ENCODE measurements at places on chromosomes 16 and 17.

DNA sequence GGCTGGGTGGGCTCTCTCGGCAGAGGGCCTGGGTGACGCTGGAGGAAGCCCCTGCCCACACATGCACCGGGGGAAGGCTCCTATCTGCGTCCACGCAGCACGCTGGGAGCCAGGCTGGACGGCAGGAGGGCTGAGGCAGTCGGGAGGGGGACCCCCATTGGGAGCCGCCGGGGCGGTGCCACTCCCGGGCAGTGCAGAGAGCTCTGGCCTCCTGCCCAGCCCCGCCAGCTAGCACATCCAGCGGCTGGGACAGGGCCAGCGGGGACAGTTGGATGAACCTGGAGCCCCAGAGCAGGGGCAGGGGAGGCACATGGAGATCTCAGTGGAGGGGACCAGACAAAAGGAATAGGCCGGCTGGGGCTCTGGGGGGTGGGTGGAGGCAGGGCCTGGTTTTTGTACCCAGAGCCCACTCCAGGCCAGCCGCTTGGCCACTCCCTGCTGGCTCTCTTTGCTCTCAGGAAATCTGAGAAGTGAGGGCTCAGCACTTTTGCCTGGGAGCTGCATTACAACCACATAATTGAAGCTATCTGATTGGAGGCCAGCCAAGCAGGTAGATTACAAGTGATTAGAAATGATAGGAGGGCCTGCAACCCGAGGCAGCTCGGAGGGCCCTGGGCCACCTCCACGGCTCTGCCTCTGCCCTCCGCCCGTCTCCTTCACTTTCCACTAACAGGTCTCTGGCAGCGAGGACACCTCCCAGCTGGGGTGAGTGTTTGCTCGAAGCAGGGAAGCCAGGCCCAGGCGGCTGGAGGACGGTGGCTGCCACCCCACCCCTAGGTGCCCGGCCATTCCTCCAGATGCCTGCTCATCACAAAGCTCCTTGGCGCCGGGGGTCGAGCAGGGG lies 40.1 kb downstream of the ENGASE start:
- peak; percentile 16 for DNase-seq

GRCh38 chr16:50446861-50447260 lies 78.1 kb upstream of the BRD7 start:
- DNase-seq: no peak

GRCh38 chr17:73717690-73718089 lies 73.4 kb upstream of the SDK2 start:
- DNase-seq: no peak

DNA sequence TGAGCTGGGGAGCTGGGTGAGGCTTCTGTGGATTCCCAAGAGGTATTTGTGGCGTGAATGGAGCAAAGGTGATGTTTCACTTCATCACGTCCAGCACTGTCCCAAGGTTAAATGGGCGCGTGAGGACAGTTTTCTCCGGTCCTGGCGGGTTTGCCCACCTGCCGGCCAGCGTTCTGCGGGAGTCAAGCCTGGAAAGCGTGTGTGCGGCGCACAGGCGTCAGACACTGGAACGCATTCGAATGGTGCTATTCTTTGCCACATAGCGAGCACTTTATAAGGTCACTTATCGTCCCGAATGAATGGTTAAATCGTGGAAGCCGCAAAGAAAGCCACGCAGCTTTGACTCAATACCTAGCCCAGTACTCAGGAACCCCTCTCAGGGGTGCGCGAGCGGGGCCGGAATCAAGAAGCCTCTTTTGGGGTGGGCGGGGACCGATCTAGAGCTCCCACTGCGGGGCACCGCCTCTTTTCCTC lies 446 bp upstream of the PSMD11 start:
- DNase-seq: no peak

DNA sequence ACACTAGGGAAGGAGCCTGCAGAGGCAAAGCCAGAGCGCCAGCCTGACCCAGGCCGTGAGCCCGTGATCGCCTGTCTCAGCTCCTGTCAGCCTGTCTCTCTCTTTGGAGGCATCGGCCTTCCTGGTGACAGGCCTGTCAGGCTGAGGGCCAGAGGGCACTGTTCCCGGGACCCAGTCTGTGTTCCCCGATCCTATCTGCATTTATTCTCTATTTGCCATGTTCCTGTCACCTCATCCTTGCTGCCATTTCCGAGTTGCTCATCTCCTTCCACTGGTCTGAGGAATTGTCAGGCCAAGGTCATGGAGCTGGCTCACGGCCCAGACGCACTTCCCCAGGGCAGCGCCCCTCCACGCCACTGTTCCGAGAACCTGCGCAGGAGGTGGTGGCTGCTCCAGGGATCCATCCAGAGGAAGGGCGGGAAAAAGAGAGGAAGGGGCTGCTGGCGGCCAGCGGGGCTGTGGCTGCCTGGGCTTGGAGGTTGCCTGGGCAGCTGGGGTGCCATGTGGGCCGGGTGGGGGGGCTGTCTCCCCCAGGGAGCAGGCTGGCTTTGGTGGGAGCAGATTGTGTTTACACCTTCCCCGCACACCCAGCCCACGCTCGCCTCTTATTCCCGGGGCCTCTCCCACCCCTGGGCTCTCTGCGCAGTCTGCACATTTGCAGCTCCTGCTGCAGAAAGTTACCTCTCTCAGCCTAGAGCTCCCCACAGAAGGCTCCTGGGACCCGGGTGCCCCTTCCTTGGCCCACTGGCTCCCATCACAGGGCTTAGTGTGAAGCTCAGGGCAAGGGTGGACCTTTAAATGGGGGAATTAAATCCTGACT lies 4.9 kb downstream of the PRCD start:
- no peak for DNase-seq

- no peak for DNase-seq
Observed at GRCh38 chr16:81448154-81449131, 3.8 kb downstream of the CMIP start.

DNA sequence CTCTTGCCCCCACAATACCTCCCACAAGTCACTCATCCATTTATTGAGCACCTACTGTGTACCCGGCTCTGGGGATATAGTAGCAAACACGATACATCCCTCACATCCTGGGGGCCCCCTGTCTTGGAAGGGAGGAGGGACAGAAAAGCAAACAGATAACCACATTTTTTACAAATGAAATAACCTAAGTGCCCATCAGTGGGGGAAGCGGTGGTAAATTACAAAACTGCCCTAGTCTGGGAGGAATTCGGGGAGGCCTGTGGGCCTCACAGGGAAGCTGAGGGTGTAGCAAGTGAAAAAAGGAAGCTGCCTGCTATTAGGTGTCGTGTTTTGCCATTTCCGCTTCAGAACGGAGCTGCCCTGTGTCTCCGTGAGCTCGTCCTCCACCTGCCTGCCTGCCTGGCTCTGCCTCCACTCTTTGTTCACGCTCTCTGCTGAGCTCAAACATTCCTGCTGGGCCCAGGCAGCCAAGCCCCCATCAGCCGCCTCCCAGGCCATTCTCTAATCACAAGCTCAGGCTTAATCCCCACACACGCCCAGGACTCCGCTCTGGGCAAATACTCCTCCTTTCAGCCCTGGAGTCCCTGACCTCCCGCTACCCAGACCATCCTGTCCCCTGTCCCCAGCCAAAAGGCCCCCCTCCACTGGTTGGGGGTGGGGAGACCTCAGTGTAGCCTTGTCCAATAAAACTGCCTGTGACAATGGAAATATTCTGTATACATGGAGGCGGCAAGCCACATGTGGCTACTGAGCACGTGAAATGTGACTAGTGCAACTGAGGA lies 10.2 kb upstream of the SEC14L5 start:
- DNase-seq: no peak

DNA sequence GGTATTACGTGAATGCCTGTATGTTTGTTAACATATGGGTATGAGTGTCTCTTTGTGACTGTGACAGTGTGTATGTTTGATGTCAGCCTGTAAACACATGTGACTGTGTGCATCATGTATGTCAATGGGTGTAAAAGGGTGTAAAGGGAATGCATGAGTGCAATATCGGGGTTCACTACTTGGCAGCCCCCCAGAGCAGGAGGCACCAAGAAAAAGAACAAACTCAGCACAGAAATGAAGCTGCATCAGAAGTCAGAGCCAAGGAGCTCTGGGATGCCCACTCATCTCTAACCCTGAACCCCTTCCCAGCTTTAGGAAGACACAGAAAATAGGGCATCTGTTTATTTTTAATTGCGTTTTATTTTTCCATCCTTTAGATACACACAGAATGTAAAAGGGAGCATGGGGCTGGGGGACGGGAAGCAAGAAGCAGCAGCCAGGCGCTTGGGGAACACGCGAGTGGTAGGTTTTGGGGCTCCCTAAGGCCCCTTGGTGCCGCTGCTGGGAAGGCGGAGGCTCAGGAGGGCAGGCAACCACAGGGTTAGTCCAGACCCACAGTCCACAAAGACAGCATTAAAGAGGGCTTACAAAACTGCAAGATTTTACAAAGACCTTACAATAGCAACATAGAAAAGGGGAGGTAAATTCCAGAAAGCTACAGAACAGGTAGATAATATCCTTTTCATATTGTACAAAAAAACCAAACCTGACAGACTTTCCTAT lies 2.3 kb upstream of the HOXB6 start:
- no peak for DNase-seq

DNA sequence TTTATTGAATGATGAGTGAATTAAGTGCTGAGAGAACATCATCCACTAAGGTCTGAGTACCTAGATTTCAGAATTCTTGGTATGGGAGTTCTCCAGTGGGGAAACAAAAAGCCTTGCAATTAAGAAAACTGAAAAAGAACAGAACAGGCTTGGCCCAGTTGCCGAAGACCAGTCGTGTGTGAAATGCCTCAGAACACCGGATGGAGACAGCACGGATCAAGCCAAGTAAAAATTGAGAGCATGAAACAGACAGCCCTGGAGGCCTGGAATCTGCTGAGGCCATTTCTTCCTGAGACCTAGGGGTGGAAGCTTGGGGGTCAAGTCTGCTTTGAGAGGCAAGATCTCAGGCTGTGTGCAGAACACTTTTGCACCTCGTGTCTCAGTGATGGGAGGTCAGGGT lies 43.3 kb downstream of the GRIN2A start:
- no peak for DNase-seq

- no peak for DNase-seq
Observed at GRCh38 chr16:89123001-89123830, 29.6 kb downstream of the ACSF3 start.

GRCh38 chr16:75239542-75240122 lies 11.8 kb downstream of the BCAR1 start:
- no peak for DNase-seq

DNA sequence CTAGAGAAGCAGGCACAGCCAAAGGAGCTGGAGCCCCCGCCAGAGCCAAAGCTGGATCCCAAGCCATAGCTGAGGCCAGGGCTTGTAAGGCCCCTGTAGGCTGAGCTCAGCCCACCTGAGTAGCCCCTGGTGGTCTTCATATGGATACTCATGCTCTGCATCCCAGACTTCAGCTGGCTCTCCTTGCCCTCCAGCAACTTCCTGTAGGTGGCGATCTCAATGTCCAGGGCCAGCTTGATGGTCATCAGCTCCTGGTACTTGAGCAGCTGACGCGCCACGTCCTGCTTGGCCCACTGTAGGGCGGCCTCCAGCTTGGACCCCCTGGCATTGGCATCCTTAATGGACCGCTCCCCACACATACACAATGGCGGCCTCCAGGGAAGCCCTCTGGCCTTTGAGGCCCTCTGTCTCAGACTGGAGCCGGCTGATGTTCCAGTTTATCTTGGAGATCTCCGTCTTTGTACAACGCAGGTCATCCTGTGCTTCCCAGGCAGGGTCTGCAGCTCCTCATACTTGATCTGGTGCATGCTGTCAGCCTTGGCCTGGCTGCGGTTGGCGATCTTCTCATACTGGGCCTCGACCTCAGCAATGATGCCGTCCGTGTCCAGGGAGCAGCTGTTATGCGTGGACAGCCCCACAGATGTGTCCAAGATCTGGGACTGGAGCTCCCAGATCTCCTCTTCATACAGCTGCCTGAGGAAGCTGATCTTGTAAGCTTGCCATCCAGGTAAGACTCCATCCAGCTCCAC lies 28.9 kb downstream of the IKZF3 start:
- no peak for DNase-seq

DNA sequence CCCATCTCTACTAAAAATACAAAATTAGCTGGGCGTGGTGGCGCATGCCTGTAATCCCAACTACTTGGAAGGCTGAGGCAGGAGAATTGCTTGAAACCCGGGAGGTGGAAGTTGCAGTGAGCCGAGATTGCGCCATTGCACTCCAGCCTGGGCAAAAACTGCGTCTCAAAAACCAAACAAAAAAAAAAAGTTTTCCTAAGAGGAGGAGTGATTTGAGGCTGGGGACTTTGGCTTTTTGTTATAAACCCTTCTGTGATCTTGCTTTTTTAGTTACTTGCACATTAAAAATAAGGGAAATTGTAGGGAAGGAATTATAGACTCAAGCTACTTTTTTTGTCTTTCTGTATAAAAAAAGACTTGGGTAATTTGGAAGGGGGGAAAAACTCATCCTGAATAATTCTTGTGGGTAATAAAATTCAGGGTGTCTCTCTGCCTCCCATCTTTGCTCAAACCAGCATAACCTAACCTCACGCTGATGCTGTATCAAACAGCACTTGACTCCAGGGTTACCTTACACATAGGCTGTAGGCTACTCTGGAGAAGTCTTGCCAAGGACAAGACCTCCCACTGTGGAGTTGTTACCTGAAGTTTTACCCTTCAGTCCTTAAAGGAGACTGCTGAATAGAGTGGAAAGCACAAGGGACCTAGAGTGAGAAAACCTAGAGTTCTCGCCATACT lies 1.7 kb upstream of the CDR2 start:
- DNase-seq: no peak

- no peak for DNase-seq
Observed at GRCh38 chr16:77424871-77425604, 9.8 kb downstream of the ADAMTS18 start.

DNA sequence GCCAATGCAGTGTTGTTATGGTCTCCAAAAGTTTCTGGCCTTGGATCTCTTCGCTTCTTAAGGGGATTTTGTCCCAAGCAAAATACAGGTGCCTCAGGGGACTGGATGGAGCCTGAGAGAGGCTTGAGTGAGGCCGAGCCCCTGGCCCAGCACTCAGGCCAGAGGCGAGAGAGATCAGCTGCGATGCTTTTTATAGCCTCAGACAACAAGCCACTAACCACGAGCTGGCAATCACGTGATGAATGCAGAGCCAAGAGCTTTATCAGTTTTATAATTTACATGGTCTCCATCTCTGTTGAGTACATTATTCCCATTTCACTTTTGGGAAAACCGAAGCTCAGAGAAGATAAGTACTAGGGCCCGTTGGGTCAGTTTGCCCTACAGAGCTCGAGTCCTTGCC lies 360.0 kb upstream of the CDH5 start:
- DNase-seq: no peak

DNA sequence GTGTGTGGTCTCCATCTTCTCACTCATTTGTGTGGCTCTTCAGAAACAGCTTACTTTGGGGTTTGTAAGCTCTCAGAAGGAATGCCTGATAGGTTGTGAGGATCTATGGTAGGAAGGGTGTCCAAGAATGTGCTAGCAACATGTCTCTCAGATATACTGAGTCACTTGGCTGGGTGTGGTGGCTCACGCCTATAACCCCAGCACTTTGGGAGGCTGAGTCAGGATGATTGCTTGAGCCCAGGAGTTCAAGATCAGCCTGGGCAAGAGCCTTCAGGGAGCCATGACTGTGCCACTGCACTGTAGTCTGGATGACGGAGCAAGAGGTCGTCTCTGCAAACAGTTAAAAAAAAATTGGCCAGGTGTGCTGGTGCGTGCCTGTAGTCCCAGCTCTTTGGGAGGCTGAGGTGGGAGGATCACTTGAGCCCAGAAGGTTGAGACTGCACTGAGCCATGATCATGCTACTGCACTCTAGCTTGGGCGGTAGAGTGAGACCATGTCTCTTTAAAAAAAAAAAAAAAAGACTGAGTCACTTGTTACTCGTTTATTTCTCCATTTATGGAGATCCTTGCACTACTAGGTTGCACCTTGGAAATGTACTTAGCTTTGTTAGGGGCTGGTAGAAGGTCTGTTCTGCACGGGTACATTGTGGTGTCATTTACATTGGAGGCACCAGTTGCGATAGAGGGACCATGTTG lies 232.0 kb downstream of the SNX29 start:
- no peak for DNase-seq
